Activated CD4-positive, alpha-beta memory T cell treated with anti-CD3 and anti-CD28 coated beads, Interleukin-2, amount 10 ng/mL, durations not matched to agents 7 days and 5 days (primary cell): ENCODE measurements at places on chromosomes 6 and 20.

DNA sequence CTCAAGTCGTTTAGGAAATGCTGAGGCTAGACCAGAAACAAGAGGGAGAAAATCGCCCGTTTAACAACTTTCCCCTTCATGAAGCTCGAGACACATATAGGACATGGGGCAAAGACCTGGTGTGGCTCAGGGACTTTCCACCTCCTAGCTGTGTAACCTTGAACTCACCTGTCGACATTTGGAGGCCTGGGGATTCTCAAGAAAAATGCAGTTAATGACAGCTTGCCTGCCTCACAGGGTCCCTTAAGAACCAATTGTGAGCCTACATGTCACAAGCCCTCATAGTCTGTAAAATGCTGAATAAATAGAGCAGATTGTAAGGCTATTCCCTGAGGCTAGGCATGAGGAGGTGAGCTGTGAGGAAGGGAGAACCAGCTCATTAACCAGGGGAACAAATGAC lies 35.1 kb downstream of the MGME1 start:
- DNase-seq = no peak

- DNase-seq = no peak
These were observed 408 bp downstream of the PTCHD4 start for GRCh38 chr6:48110436-48111142.

- DNase-seq = no peak
These were observed 1.1 kb upstream of the LCA5 start for GRCh38 chr6:79538106-79538971.

- no peak for DNase-seq
These were observed 1008.3 kb downstream of the KIF16B start for GRCh38 chr20:15564981-15565380.

GRCh38 chr6:142469220-142469619 lies 167.4 kb downstream of the ADGRG6 start:
- no peak for DNase-seq

DNA sequence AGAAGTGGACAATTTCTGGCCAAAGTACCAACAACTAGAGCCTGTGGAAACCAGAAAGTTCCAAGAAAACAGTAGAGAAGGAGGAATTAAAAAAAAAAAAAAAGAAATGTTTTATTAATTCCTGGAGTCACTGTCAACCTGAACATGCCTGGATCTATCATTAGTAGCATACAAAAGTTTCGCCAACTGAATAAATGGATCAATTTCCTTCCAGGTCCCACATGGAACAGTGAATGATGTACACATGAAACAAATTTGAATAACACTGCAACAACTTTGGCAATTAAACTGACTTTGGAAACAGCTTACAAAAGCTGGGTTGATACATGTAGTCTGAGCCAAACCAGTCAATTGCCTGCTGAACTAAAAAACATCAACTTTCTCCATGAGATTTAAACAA lies 90.0 kb upstream of the HMGCLL1 start:
- DNase-seq = no peak

DNA sequence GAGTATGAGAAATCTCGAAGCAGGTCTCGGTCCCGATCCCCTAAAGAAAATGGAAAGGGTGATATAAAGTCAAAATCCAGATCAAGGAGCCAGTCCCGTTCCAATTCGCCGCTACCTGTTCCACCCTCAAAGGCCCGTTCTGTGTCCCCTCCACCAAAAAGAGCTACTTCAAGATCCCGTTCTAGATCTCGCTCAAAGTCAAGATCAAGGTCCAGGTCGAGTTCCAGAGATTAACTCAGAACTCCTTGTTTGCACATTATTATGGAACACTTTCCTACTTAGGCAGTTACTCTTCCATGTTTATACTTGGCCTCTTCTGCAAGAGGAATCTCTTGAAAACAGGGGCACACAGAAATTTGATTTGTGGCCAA lies 3.1 kb downstream of the SRSF6 start:
- no peak for DNase-seq

DNA sequence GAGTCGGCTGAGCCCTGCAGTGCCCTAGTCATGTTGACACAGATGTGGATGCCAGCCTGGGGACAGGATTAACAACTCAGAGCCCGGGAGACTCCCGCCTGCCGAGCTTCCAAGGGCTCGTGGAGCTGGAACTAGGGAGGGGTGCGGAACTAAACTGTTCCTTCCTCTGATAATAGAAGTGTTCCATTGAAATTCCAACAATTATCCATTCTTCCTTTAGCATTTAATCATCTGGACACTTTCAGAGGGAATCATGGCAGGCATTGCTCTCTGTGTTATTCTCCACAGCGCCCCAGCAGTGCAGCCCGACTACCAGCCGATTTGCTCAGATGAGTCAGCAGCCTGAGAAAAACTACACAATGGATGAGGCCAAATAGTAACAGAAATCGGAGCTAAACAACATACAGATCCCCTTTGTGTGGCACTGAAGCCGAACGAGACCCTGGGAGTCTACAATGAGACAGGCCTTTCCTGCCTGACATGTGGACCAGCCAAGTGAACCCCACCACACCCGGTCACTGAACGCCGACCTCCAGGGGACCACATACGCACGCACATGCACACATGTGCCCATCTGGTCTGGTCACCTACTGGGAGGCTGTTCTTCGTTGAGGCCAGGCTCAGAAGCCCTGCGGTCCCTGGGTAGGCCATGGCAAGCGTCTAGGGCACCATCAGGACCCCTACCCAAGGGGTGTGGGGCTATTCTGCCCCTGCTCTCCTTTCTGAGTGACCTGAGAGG lies 238.4 kb upstream of the AFDN start:
- DNase-seq = peak; percentile 9

- DNase-seq = peak; percentile 50
These were observed 21.7 kb downstream of the MAP1LC3A start for GRCh38 chr20:34579979-34580940.

GRCh38 chr20:50299325-50299629 lies 108.6 kb downstream of the CEBPB start:
- DNase-seq = no peak

- peak; percentile 14 for DNase-seq
These were observed 4.3 kb downstream of the DLGAP4 start for GRCh38 chr20:36310215-36310981.

DNA sequence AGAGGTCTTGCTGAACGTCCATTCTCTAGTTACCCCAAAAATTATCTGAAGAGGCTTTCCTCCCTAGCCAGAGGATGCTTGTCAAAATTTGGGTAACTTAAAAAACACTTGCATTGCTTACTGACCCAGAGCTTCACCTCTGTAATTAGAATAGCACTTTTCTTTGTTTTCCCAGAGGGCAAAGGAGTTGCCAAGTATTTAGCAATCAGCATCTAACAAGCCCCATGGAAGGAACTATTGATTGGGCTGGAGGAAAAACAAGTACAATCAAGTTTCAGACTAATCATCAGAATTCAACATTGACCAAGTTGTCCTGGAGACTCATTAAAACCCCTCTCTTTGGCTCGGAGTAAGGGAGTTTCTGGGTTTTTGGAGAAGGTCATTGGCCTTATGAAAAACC lies 226.4 kb downstream of the TBC1D7 start:
- no peak for DNase-seq

- peak; percentile 25 for DNase-seq
These were observed 1.7 kb downstream of the TULP4 start for GRCh38 chr6:158313989-158314388.

DNA sequence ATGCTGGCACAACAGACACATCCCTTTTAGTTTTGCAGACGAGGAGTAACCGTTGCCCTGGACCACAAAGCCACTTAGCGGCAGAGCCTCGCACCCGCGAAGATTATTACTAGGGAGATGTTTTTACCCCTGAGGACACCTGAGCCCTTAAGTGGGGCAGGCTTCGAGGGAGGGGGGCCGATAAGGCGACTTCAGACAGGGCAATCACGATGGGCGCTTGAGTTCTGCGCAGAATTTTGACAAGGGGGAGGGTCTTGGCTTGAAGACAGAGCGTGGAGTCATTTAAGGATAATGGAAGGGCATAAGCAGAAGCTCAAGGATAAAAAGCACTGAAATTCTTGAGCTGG lies 650 bp upstream of the TTK start:
- peak; percentile 70 for DNase-seq

DNA sequence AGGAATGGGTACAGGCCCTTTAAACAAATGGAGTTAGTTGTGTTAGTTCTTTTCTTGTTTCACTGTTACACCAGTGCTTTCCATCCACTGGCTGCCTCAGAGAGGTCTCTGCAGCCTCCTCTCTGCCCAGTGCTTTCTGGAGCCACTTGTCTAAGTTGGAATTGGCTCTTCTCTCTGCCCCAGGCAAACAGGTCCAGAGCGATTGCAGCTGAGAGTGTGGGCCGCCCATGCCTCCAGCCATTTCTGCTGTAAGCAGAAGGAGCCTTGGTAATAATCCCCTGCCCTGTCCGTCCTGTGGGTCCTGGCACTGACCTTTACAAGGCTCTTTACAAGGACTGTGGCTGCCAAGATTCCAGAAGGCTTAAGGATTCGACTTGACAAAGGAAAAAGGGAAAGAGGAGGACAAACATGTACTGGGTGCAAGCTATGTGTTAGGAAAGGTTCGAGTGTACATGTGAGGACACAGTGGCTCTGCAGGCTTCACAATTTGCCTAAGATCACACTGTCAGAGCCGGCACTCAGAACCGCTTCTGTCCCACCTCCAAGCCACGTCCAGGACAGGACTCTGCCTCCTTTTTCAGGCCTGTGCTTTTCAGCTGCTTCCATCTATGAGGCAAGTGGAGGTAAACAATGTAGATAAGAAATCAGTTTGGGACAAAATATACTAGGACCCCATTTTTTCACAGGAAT lies 88.5 kb downstream of the POPDC3 start:
- DNase-seq = no peak

- no peak for DNase-seq
These were observed 94.1 kb upstream of the SHLD1 start for GRCh38 chr20:5656126-5656525.

DNA sequence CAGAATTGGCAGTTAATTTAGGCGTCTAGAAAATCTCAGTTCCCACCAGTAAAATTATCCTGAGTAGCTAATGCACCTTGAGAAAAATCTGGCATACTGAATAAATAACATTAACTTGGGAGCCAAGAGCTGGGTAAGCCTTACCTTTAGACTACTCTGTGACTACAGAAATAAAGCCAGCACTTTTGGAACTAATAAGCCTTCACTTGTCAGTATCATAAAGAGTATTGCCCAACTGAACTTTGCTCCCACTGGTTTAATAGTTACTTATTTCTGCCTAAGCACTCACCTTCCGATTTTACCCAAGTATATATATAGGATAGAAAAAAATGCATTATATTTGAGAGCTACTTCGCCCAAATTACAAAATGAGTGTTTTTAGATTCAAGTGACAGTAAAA lies 10.7 kb downstream of the FAM8A1 start:
- no peak for DNase-seq
